ENCODE measurements at places on chromosomes 2 and 18.

DNA sequence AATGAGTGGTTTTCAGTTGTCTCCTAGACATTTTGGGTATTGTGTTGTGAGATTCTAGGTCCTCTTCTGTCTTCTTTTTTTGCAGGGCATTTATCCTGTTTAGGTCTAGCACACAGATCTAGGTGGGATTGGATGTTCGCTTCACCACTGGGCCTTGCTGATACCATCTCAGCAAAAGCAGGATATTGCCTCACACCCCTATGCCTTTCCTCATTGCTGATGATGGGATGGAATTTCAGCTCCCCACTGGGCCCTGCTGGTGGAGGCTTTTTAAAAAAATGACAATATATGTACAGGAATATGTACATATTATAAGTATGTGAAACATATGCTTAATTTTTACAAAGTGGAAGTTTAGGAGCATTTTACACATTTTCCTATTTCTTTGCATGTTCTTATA, 5.4 kb upstream of the TOGARAM2 start:
- no peak for DNase-seq

DNA sequence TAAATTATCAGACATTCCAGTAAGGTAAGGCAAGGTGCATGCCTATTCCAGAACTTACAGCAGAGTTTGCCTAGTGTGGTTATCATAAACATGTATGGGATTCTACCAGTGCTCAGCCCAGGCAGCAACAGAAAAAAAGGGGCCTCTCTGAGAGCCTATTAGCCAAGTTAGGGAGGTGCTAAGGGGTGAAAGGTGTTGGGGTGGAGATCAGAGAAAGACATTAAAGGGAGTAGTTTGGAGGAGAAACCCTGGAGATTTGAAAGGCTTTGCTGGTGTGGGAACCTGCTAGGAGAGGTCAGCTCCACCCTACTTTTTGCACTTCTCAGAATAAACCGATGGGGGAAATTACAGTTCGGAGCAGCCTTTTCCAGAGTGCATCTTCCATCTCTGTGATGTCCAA, 2.9 kb downstream of the ARPC2 start:
- no peak for DNase-seq

GRCh38 chr2:104862058-104862941, 8.4 kb downstream of the POU3F3 start:
- no peak for DNase-seq

- DNase-seq, result no peak
Measured at GRCh38 chr2:149049142-149049541, 10.6 kb downstream of the LYPD6B start.

GRCh38 chr2:233312874-233313273, 5.3 kb downstream of the SAG start:
- no peak for DNase-seq

DNA sequence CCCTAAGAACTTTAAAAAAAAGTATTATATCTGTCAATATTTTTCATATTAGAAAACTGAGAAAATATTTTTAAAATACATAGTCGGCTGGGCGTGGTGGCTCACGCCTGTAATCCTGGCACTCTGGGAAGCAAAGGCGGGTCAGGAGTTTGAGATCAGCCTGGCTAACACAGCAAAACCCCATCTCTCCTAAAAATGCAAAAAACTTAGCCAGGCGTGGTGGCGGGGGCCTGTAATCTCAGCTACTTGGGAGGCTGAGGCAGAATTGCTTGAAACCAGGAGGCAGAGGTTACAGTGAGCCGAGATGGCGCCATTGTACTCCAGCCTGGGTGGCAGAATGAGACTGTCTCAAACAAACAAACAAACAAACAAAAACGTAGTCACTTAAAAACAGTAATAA, 5.1 kb upstream of the KCMF1 start:
- DNase-seq, result no peak

- DNase-seq, result no peak
Measured at GRCh38 chr2:36859366-36859792, 107.0 kb downstream of the STRN start.

DNA sequence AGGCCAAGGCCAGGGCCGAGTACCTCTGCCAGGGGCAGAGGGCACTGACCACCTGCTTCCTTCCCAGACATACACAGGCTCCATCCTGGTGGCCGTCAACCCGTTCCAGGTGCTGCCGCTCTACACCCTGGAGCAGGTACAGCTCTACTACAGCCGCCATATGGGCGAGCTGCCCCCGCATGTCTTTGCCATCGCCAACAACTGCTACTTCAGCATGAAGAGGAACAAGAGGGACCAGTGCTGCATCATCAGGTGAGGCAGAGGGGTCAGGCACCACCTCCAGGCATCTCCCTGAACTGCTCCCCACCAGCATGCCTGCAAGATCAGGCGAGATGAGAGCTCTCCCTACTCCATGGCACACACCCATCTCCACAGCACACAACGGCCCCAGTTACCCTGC, 31.1 kb downstream of the MYO7B start:
- no peak for DNase-seq

GRCh38 chr2:29783666-29784065, 137.7 kb downstream of the ALK start:
- no peak for DNase-seq

- no peak for DNase-seq
Measured at GRCh38 chr2:224802407-224802806, 86.2 kb upstream of the CCDC195 start.

DNA sequence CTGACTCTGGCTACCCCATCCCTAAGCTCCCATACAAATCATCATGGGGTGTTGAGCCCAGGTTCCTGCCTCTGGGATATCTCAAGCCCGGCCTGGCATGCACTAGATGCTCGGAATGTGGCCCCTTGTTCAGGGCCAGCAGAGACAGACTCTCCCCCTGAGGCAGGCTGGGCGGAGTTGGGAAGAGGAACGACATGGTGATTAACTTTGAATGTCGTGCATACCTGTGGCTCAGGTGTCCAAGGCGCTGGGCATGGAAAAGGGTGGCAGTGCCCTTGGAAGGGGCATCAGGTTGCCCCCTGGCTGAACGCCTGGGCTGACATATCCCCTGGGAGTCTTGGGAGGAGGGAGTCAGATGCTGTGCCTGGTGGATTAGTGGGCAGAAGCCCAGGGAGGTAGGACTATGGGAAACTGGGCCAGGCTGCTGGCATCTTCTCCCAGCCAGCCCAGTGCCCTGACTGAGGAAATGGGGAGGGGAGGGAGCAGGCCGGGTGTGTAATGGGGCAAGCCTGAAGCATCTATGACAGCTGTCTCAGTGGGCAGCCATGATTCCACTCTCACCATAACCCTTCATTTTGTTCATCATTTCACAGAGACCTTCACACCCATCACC, 57.8 kb upstream of the OTOF start:
- DNase-seq, result no peak

- no peak for DNase-seq
Measured at GRCh38 chr2:220586980-220587530, 959.6 kb downstream of the SLC4A3 start.

- DNase-seq, result no peak
Measured at GRCh38 chr2:5442736-5443135, 249.4 kb upstream of the SOX11 start.

DNA sequence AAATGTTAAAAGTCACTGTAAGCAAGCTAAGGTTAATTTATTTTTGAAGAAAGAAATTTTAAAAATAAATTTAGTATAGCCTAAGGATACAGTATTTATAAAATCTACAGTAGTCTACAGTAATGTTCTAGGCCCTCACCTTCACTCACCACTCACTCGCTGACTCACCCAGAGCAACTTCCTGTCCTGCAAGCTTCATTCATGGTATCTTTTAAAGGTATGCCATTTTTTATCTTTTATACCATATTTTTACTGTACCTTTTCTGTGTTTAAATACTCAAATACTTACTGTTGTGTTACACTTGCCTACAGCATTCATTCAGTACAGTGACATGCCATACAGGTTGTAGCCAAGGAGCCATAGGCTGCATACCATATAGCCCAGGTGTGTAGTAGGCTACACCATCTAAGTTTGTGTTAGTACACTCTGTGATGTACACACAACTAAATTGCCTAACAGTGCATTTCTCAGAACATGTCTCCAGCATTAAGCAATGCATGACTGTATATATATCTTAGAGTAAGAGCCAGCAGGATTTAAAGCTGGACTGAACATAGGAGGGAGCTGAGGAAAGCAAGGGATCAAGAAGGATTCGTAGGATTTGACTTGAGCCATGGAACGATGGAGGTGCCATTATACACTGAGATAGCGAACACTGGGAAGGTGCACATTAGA, 83.1 kb upstream of the KLF7 start:
- no peak for DNase-seq

GRCh38 chr2:57877811-57878170, 168.8 kb upstream of the VRK2 start:
- DNase-seq, result no peak

GRCh38 chr2:9846554-9846953, 3.3 kb downstream of the TAF1B start:
- DNase-seq, result no peak

- no peak for DNase-seq
Measured at GRCh38 chr2:206986943-206987342, 47.6 kb downstream of the CPO start.

- no peak for DNase-seq
Measured at GRCh38 chr18:46156124-46156745, 52.0 kb downstream of the HAUS1 start.

GRCh38 chr2:200609028-200609614, 23.3 kb downstream of the AOX1 start:
- DNase-seq, result no peak

GRCh38 chr2:135909976-135910375, 33.7 kb upstream of the MCM6 start:
- no peak for DNase-seq

DNA sequence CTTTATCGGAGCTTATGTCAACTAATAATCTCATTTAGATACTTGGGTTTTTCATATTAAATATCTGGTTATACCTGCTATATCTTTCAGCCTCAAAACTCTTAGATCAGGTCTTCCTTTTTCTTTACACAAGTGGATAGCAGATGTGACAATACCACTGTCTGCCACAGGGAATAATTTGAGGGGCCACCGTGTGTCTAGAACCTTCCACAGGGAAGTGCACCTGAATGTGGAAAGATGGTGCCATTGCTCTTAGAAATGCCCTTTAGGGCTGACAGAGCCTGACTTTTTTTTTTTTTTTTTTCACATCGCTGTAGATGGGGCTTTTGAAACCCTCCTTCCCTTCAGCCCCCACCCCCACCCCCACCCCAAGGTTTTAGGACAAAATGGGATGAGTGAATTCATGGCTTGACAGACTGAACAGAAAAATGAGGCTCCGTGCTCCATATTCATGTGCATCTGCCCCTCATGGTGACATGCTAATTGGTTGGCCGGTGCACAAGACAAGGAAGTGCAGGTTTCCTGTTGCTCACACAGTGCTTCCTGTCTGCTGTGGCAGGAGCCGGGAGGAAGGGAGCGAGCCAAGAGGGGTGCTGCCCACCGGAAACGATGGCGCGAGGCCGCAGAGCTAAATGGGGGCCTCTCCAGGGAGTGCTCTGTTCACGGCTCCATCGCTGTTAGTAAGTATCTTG, 246.0 kb downstream of the LDLRAD4 start:
- DNase-seq, result no peak

DNA sequence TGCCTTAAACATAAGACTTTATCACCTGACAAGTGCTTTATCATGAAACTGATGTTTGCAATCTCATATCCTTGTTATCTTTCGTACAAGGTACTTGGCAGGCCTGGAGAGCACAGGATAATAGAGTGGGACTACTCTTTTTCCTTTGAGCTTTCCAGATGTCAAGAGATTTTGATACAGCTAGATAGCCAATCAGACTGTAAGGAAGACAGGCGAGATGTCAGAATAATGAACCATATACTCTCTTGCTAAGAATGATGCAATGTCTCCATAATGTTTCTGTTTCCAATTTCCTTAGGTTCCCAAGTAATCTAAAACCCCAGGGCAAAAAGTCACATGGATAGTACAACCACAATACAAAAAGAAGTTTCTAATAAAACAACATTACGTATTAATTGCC, 313.1 kb downstream of the PDE11A start:
- no peak for DNase-seq
